ENCODE measurements at places on chromosomes 1 and 21.

GRCh38 chr21:16040601-16041000 lies 310.8 kb downstream of the USP25 start:
- no peak overlapping the region for H3K4me3 ChIP-seq
- no peaks in the 10 kb centered on the region for H3K27me3 ChIP-seq
- H3K27ac ChIP-seq, result no peak overlapping the region

- H3K4me1 ChIP-seq, result peaks cover 12% of the 10 kb centered on the region
- H3K27ac ChIP-seq, result no peak overlapping the region
- DNase-seq, result no peak
- H3K36me3 ChIP-seq, result peaks cover 16% of the 10 kb centered on the region
Measured at GRCh38 chr1:34846265-34846664, 13.3 kb downstream of the SMIM12 start.

DNA sequence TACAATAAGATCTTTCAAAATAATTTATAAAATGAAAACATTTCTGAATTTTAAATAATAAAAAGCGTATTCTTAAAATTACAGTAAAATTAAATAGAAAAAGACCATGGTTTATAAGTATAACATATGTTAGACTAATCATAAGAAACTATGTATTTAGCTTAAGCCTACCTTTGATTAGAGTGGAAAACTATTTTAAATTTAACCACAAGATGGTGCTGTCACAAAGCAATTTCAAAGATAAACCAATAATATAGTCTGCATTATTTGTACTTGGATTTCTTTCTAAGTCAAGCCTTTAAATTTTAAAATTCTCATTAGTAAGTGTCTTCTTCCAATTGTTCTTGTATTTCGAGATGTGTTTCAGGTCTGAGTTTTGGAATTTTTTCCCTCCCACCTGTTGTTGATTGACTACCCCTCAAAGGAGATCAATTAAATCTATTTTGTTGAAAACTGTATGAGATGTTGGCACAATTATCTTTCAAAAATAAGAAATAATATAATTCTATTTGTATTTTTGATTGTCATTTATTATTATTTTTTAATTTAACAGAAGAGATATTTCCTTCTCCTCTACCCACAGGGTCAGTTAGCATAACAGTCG lies 459.8 kb downstream of the KCNT2 start:
- no peak overlapping the region for H3K27ac ChIP-seq
- no peaks in the 10 kb centered on the region for H3K27me3 ChIP-seq
- no peak overlapping the region for H3K4me3 ChIP-seq
- no peaks in the 10 kb centered on the region for H3K36me3 ChIP-seq
- no peaks in the 10 kb centered on the region for H3K4me1 ChIP-seq

- H3K27ac ChIP-seq, result no peak overlapping the region
Measured at GRCh38 chr21:34603002-34603709, 11.8 kb downstream of the RCAN1 start.

GRCh38 chr21:42030311-42030710 lies 20.2 kb upstream of the ZBTB21 start:
- no peaks in the 10 kb centered on the region for H3K4me1 ChIP-seq
- DNase-seq, result no peak
- H3K27ac ChIP-seq, result no peak overlapping the region
- peaks cover 2% of the 10 kb centered on the region for H3K27me3 ChIP-seq

DNA sequence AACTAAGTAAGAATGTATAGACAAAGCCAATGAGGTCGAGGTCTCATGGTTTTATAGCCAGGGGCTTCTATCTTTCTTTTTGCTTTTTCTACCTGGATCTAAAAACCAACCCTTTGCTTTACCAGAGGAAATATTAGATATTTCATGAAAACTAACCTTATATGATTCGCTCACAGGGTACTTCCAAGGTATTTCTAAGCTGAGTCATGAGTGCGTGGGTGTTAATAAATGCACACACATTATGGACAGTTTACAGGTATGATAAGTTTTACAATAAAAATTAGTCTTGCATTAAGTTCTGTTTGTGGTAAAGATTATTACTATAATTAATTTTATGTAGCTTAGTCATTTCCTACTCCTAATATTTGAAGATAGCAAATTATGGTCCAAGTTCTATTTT lies 217.2 kb downstream of the CHRM3 start:
- H3K4me1 ChIP-seq, result no peaks in the 10 kb centered on the region
- no peaks in the 10 kb centered on the region for H3K36me3 ChIP-seq
- DNase-seq, result no peak
- H3K27ac ChIP-seq, result no peak overlapping the region
- H3K27me3 ChIP-seq, result no peaks in the 10 kb centered on the region

DNA sequence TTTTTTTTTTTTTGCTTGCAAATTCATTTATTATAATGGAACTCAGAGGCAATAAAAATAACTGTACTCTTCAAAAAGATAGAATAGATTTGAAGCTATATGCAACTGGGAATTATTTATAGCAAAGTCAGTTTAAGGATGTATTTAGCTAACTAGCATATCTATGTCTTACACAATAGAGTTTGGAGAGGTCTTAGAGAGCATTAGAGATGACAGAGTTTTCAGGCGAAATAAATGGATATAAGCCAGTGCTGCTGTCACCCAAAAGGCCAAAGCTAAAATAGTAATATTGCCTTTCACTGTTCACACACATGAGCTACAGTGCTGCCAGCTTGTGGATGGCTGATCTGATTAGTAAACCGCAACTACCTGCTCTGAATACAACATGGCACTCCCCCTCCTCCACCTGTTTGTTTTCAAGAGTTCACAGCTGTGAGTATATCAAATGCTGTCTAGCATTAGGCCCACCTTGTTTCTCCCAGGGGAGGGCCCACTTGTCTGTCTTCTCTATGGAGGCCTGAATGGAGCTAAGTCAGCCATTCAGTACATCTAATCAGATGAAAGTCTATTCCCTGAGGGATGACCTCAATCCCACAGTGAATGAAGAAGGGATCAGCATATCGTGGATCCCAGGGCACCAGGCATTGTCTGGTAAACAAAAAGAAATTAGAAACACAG lies 25.2 kb upstream of the SSX2IP start:
- H3K27ac ChIP-seq, result no peak overlapping the region
- DNase-seq, result no peak
- no peaks in the 10 kb centered on the region for H3K4me1 ChIP-seq
- H3K27me3 ChIP-seq, result peaks cover 2% of the 10 kb centered on the region
- no peaks in the 10 kb centered on the region for H3K36me3 ChIP-seq
- H3K4me3 ChIP-seq, result no peak overlapping the region

- no peak for DNase-seq
- peaks cover 2% of the 10 kb centered on the region for H3K36me3 ChIP-seq
- no peaks in the 10 kb centered on the region for H3K4me1 ChIP-seq
- H3K27ac ChIP-seq, result no peak overlapping the region
- H3K27me3 ChIP-seq, result no peaks in the 10 kb centered on the region
- no peak overlapping the region for H3K4me3 ChIP-seq
Measured at GRCh38 chr1:218328769-218329168, 16.4 kb upstream of the TGFB2 start.

DNA sequence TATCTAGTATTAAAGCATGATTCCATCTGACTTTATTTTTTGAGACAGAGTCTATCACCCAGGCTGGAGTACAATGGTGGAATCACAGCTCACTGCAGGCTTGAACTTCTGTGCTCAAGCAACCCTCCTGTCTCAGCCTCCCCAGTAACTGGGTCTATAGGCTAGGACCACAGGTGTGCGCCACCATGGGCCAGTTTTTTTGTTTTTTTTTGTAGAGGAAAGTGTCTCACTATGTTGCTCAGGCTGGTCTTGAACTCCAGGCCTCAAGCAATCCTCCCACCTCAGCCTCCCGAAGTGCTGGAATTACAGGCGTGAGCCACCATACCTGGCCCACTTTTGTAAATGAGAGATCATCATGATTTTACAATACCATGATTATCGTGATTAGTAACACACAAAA lies 9.2 kb downstream of the PPP1R15B start:
- H3K4me3 ChIP-seq, result no peak overlapping the region
- peaks cover 60% of the 10 kb centered on the region for H3K36me3 ChIP-seq
- DNase-seq, result no peak
- no peak overlapping the region for H3K27ac ChIP-seq

GRCh38 chr1:13583966-13584791 lies 547 bp downstream of the PDPN start:
- no peaks in the 10 kb centered on the region for H3K36me3 ChIP-seq
- H3K27me3 ChIP-seq, result peaks cover 47% of the 10 kb centered on the region
- no peak overlapping the region for H3K4me3 ChIP-seq
- H3K4me1 ChIP-seq, result no peaks in the 10 kb centered on the region
- no peak overlapping the region for H3K27ac ChIP-seq

DNA sequence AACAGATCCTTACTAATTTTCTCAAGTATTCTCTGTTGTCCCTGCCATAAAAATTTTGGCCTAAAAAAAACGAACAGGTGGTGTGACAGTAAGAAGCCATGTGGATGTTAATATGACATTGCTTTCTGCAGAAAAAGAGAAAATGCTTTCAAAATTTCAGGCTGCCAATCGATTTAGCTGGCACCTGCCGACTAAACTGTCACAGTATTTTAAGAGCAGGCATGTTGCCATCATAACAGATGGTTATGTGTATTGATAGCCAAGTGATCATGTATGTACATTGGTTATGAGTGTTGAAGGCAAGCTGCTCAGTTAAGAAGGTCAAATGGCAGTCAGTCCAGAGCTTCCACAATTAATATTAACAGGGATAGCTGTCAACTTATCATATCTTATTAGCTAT lies 1017.0 kb downstream of the MRPL39 start:
- H3K27me3 ChIP-seq, result no peaks in the 10 kb centered on the region
- H3K36me3 ChIP-seq, result no peaks in the 10 kb centered on the region
- H3K4me3 ChIP-seq, result no peak overlapping the region
- DNase-seq, result no peak

DNA sequence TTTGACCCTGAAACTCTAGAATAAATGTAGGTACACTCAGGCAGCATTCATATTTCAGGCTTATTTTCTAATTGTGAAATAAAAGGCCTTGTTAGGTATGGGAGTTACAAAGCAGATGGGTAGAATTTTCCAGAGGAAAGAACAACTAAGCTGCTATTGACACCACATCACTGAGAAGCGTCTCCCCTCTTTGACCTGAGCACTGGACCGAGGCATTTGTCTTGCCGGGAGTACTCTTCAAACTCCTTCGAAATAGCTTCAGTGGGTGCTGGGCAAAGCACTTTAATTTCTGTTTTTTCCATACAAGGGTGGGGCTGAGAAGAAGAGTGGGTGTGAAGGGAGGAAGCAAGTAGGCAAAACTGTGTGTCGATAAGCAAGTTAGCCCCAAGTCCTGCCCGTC lies 36.4 kb downstream of the ABCA4 start:
- peaks cover 25% of the 10 kb centered on the region for H3K27me3 ChIP-seq
- no peak for DNase-seq
- no peak overlapping the region for H3K4me3 ChIP-seq
- no peaks in the 10 kb centered on the region for H3K36me3 ChIP-seq

- no peak overlapping the region for H3K27ac ChIP-seq
- H3K4me3 ChIP-seq, result no peak overlapping the region
- no peaks in the 10 kb centered on the region for H3K27me3 ChIP-seq
- H3K36me3 ChIP-seq, result no peaks in the 10 kb centered on the region
- DNase-seq, result no peak
- no peaks in the 10 kb centered on the region for H3K4me1 ChIP-seq
Measured at GRCh38 chr1:219757890-219758289, 145.0 kb upstream of the ZC3H11B start.

GRCh38 chr1:237851210-237851845 lies 39.4 kb downstream of the ZP4 start:
- H3K4me1 ChIP-seq, result no peaks in the 10 kb centered on the region
- DNase-seq, result peak; percentile 23
- H3K36me3 ChIP-seq, result no peaks in the 10 kb centered on the region
- H3K27me3 ChIP-seq, result no peaks in the 10 kb centered on the region
- H3K4me3 ChIP-seq, result no peak overlapping the region

GRCh38 chr21:17819877-17820229 lies 697 bp upstream of the C21orf91 start:
- H3K27me3 ChIP-seq, result no peaks in the 10 kb centered on the region
- H3K36me3 ChIP-seq, result peaks cover 38% of the 10 kb centered on the region
- no peak for DNase-seq
- H3K4me1 ChIP-seq, result peaks cover 33% of the 10 kb centered on the region
- H3K4me3 ChIP-seq, result peak overlapping the region; percentile 85
- peak overlapping the region; percentile 100 for H3K27ac ChIP-seq

GRCh38 chr1:234997201-234997895 lies 131.3 kb downstream of the TOMM20 start:
- H3K4me3 ChIP-seq, result no peak overlapping the region
- H3K27ac ChIP-seq, result no peak overlapping the region
- DNase-seq, result no peak
- no peaks in the 10 kb centered on the region for H3K27me3 ChIP-seq

- no peaks in the 10 kb centered on the region for H3K36me3 ChIP-seq
- H3K27ac ChIP-seq, result no peak overlapping the region
- peaks cover 28% of the 10 kb centered on the region for H3K27me3 ChIP-seq
- no peaks in the 10 kb centered on the region for H3K4me1 ChIP-seq
- DNase-seq, result no peak
Measured at GRCh38 chr1:162230517-162230916, 146.1 kb downstream of the SPATA46 start.

DNA sequence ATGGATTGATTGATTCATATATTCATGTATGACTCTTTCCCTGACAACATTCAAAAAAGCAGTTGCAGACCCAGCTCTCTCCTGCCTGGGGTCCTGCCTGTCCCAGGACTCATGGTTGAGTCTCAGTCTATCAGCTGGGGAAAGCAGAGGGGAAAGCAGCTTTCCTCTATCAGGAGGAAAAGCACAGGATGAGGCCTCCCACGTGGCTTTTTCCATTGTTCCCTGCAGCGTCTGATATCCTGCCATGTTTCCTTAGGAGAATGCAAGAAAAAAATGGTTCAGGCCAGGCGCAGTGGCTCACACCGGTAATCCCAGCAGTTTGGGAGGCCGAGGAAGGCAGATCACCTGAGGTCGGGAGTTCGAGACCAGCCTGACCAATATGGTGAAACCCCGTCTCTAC lies 133.0 kb upstream of the VAMP3 start:
- no peaks in the 10 kb centered on the region for H3K4me1 ChIP-seq
- no peak for DNase-seq
- no peaks in the 10 kb centered on the region for H3K36me3 ChIP-seq
- no peak overlapping the region for H3K4me3 ChIP-seq

- H3K4me1 ChIP-seq, result peaks cover 4% of the 10 kb centered on the region
- no peak overlapping the region for H3K27ac ChIP-seq
- H3K27me3 ChIP-seq, result peaks cover 20% of the 10 kb centered on the region
- H3K4me3 ChIP-seq, result no peak overlapping the region
- no peak for DNase-seq
Measured at GRCh38 chr1:61013946-61014667, 68.3 kb upstream of the NFIA start.

GRCh38 chr1:7094509-7094908 lies 309.3 kb downstream of the CAMTA1 start:
- DNase-seq, result no peak
- H3K4me3 ChIP-seq, result no peak overlapping the region
- no peaks in the 10 kb centered on the region for H3K4me1 ChIP-seq
- H3K27me3 ChIP-seq, result no peaks in the 10 kb centered on the region

GRCh38 chr1:178613271-178613945 lies 100.5 kb downstream of the TEX35 start:
- H3K4me3 ChIP-seq, result no peak overlapping the region
- H3K4me1 ChIP-seq, result no peaks in the 10 kb centered on the region
- H3K27me3 ChIP-seq, result no peaks in the 10 kb centered on the region
- no peak overlapping the region for H3K27ac ChIP-seq
- H3K36me3 ChIP-seq, result no peaks in the 10 kb centered on the region

GRCh38 chr1:160017592-160017991 lies 14.2 kb downstream of the PIGM start:
- no peak overlapping the region for H3K4me3 ChIP-seq
- peaks cover 5% of the 10 kb centered on the region for H3K4me1 ChIP-seq
- DNase-seq, result peak; percentile 11

- H3K27ac ChIP-seq, result no peak overlapping the region
- no peaks in the 10 kb centered on the region for H3K27me3 ChIP-seq
- H3K36me3 ChIP-seq, result no peaks in the 10 kb centered on the region
- no peaks in the 10 kb centered on the region for H3K4me1 ChIP-seq
- H3K4me3 ChIP-seq, result no peak overlapping the region
- no peak for DNase-seq
Measured at GRCh38 chr1:237756304-237756967, 134.3 kb downstream of the ZP4 start.

Measured in activated CD8-positive, alpha-beta T cell treated with anti-CD3 and anti-CD28 coated beads, Interleukin-2, amount 10 ng/mL, durations not matched to agents 7 days and 5 days (primary cell).